ENCODE measurements at places on chromosomes 7 and 10. TPM values are rescaled to one million over a fixed set of nuclear protein-coding genes. Genes with fewer than 3 reads are reported as not detected.
A peak's percentile ranks its signal among the peaks of the same experiment; 100 is the strongest.

- no peak for DNase-seq
Observed at GRCh38 chr10:21336476-21337170, 188.9 kb downstream of the SKIDA1 start.

DNA sequence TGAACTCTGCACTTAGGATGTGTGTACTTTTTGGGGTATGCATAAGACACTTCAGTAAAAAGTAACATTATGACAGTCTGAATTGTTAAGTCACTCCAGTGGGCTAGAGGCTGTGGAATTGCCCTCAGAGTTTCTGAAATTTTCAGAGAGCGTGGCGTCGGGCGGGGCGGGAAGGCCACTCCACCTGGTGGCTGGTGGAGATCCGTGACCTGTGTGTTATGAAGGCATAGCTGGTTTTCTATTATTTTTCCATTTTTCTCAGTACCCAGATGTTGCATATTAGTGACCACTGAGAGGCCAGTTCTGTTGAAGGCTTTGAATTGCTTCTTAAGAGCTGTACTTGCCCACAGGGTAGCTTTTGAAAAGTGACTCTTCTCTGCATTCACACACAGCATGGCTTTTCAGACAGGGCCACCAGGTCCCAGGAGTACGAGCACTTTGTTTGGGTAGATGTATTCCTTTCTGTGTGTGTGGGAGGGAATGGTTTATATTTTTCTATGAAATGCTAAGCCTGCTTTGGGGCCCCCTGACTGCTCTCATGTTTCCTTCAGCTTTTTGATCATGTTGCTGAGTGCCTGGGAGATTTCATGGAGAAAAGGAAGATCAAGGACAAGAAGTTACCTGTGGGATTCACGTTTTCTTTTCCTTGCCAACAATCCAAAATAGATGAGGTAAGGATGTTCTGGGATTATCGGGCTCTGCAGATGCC is 52.3 kb downstream of the TACR2 start:
- no peak for DNase-seq

The RAPGEF5 gene
- 4.0 TPM for total RNA-seq

GRCh38 chr7:121941830-121942229 is 68.9 kb downstream of the PTPRZ1 start:
- no peak for DNase-seq

- no peak for DNase-seq
Observed at GRCh38 chr7:49158321-49158720, 234.0 kb downstream of the CDC14C start.

DNA sequence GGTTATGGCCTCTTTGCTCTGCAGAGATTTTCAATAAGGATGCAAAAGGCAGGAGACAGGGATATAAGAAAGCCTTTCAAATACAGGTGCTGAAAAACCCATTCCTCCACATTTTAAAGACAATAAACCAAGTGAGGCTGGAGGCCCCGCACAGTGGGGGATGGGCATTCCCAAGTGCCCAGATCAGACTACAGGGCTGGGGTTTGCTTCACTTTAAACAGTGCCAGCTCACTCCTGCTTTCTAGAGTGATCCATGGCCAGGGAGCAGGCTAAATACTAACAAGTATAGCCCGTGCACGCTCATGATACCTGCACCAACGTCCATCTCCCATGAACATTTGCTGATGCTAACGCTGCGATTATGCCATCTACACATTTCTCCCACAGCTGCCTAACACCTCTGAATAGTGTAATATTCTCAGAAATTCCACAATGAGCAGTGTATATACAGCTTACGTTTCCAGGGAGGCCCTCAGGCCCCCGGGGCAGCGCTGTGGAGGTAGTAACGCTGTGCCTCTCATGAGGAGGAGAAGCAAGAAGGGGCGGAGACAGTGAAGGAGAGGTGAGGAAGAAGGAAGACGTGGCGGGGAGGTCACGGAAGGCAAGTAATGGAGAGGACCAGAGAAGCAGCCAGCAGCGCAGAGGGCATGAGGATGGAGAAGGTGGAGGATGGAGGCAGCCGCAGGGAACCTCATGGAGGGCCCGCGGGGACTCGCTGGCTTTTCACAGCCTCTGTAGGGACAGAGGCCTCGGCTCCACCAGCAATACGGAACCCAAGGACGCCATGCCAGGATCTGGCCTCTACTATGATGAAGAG is 141.7 kb downstream of the USP6NL start:
- no peak for DNase-seq

The WDR91 gene
- total RNA-seq: 27.4 TPM

GRCh38 chr7:52639981-52640380 is 395.5 kb upstream of the POM121L12 start:
- no peak for DNase-seq

GRCh38 chr7:80498481-80499349 is 13.1 kb downstream of the GNAT3 start:
- DNase-seq: no peak

GRCh38 chr10:58641095-58641531 is 128.4 kb downstream of the BICC1 start:
- DNase-seq: no peak

- DNase-seq: peak; percentile 69
Observed at GRCh38 chr7:139648941-139649425, 125.5 kb downstream of the CLEC2L start.

Measured in GM12878 (cell line).